ENCODE measurements at places on chromosomes 11 and 22. TPM values are rescaled to one million over a fixed set of nuclear protein-coding genes. Genes with fewer than 3 reads are reported as not detected.

DNA sequence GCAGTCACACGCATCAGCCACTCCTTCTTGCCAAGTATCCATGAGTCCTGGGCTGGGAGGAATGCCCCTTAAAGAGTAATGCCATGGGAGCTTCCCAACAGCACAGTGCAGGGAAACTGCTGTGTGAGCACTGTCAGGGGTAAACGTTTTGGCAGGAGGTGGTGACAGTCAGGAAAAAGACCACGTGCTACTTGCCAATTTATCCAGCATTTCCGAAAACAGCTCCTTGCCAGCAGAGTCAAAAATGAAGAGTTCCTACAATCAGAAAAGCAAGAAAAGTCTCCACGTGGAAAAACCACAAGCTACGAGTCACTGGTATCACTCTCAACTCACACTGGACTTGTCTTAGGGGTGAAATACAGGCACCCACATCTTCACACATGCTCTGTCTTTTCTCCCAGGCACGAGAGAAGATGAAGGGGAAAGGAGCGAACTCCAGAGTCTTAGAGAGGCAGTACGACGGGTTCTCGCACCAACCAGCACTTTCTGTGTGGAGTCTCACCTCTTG, 9.9 kb downstream of the IFT27 start:
- no peaks in the 10 kb centered on the region for H3K4me1 ChIP-seq
- H3K4me3 ChIP-seq, result no peak overlapping the region
- peaks cover 9% of the 10 kb centered on the region for H3K36me3 ChIP-seq
- H3K27me3 ChIP-seq, result no peaks in the 10 kb centered on the region
- no peak overlapping the region for H3K27ac ChIP-seq

DNA sequence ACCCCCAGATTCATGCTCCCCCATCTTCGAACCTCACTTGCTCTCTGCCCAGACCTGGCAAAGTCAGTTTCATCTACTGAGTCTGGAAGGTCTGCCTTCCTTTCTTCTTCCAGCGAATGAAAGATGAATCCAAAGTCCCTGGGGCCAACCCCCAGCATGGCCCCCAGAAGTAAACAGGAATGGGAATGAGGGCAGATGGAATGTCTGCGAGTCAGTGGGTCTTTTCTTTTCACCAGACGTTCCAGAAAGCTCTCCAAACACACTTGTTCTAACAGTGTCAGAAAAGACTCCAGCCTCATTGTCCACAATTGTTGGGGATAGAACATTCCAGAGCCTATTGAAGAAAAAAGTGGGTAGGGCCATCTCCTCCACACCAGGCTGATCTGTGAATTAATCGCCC, 28.6 kb downstream of the RIBC2 start:
- H3K36me3 ChIP-seq, result 0 out of 2 replicates have a peak, but pooled peaks cover 4% of the 10 kb centered on the region
- 0 out of 2 replicates have a peak, but pooled peaks cover 2% of the 10 kb centered on the region for H3K4me1 ChIP-seq
- H3K4me3 ChIP-seq, result no peak overlapping the region
- H3K27ac ChIP-seq, result no peak overlapping the region

- no peaks in the 10 kb centered on the region for H3K27me3 ChIP-seq
- peaks cover 11% of the 10 kb centered on the region for H3K36me3 ChIP-seq
- no peak overlapping the region for H3K27ac ChIP-seq
- peak; percentile 24 for DNase-seq
These were observed 12.2 kb downstream of the SMTN start for GRCh38 chr22:31093086-31093850.

- DNase-seq, result no peak
- H3K36me3 ChIP-seq, result no peaks in the 10 kb centered on the region
- H3K4me1 ChIP-seq, result no peaks in the 10 kb centered on the region
- H3K27me3 ChIP-seq, result no peaks in the 10 kb centered on the region
- H3K27ac ChIP-seq, result no peak overlapping the region
These were observed 898.2 kb upstream of the RAG2 start for GRCh38 chr11:37496201-37496600.

Gene ESRRA
- 44.0 TPM for total RNA-seq

Gene LAYN
- total RNA-seq, result 3.1 TPM

Gene ADM
- total RNA-seq, result 99.1 TPM
